Substantia nigra (tissue), 51 donors: ENCODE measurements at places on chromosomes 3 and 15.

DNA sequence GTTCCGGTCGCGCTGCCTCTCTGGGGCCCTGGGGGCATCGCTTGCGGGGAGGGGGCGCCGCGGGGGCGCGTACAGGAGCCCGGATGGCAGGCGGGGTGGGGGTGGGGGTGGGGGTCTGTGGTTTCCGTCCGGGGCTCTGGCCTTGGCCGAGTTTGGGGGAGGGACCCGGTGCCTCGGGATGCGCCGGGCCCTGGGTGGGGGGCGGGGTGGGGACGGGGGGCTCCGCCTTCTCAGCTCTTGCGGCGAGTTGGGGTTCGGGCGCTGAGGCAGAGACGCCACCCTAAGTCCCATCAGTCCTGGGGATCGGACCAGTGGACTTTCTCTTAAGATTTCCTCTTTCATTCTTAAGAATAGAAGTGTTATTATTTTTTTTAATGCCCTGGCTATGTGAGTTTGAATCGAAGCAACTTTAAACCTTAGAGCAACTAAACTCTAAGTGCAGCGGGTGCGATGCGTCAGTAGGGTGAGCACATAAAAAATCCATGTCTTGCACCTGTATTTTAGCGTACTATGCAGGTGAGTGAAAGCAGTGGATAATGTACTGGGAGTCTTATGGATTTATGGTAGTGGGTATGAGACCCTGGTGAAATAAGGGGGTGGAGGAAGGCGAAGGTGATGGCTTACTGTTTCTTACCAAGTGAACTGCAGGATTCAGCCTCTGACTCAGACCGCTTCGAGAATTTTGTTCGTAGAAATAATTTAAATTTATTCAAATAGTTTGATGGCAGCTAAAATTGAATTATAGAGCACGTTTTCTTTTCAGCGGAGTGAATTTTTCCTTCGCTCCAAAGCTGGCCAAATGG is 762 bp downstream of the CTNNB1 start:
- DNase-seq: no peak

GRCh38 chr3:139113993-139114375 is 69.3 kb upstream of the PRR23C start:
- DNase-seq: no peak

DNA sequence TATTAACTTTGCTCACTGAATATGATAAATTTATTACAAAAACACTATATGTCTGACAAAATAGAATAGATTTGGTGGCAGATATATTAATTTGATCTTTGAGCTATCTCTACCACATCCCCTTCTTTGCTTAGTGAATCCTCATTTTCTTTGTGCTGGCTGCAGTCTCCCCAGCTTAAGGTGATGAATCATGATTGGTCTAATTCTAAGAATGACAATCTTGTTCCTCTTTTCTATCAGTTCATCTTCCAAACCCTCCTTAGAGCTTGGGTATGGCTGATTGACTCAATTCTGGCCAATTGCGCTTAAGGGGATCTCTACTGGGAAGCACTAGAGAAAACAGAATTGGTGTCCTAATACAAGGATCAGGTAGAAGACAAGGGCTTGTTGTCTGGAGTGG is 309.6 kb upstream of the GOLIM4 start:
- DNase-seq: no peak

DNA sequence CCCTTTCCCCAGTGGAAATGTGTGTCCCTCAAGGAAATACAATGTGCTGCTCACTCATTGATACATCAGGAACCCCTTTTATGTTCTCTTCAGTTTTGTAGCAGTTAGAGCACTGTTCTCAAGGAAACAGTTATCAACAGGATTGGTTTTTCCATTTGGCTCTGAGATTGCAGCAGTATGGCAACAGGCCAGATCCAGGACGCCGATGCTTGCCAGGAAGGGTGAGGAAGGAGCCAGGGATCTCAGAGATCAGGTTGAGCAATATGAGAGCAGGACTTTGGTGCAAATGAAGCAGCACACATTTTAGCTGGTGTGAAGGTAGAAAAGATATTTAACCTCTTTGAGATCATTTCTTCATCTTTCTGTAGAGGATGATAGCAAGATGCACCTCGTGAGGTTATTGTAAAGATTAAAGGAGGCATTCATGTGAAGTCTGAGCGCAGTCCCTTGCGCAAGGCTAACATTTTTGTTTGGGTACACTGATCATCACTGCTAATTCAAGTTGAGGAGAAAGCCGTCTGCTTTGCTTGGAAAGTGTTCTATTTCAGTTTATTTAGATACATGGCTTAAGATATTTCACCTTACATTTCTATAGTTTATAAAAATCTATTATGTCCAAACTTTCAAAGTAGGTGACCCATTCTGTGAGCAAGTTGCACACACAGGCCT is 68.5 kb downstream of the KCNH8 start:
- DNase-seq: no peak

DNA sequence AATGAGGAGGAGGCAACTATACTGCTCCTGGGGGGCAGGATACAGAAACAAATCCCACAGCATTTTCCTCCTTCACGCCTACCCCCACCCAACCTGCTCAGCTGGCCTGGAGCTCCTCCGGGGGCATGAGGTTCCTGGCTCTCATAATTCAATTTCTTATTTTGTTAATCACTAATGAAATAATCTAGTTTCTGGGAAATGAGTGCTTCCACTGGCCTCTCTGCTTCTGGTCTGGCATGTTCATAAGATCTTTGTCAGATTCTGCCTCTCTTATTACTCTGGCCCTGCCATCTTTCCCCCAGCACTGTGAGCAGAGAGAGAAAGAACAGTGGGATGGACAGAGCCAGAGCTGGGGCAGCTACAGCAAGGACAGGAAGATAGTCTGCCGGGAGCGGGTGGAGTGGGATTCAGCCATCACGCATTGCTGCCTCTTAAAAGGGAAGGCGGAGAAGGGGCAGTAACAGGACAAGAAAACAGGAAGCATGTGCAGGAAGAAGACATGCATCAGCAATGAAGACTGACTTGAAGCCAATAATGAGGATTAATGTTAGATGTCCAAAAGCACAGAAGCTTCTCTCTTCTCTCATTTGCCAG is 13.6 kb downstream of the RPAP1 start:
- DNase-seq: no peak

GRCh38 chr3:149243540-149243939 is 21.9 kb upstream of the CP start:
- no peak for DNase-seq

DNA sequence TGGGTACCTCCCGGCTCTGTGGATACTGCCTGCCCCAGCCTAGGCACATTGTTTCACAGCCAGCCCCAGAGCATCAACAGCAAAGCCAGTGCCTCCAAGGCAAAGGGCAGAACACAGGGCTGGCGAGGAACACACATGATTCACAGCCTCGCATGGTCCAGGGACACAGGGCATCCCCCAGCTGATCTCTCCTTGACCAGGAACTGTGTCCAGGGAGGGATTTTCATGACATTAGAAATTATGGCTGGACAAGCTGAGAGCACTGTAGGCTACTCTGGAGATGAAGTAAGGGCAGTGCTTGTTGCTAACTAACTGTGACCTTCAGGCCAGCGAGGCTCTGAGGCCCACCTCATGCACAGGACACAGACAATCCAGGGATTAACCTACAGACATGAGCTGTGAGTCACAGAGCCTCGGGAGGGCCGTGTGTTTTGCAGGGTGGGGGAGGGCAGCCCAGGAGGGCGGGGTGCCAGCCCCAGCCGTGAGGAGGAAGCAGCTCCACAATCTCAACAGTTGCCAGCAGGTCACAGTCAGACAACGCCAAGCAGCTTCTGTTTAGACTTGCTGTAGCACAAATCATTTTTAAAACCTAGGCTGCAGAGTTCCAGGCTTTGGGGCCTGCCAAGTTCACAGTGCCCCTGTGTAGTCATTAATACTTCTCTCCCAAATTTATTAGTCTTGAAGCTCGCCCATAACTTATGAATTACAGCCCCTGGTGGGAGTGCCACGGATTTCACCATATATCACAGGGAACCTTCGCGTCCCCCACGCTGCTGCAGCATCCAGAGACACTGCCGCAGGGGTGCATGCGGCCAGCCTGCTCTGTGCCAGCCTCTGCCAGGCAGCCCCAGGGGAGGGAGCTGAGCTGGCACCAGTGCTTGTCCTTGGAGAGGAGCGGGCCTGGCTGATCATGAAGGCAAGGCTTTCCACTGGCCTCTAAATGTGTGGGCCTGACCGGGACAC is 114.7 kb downstream of the ETFA start:
- peak; percentile 65 for DNase-seq

DNA sequence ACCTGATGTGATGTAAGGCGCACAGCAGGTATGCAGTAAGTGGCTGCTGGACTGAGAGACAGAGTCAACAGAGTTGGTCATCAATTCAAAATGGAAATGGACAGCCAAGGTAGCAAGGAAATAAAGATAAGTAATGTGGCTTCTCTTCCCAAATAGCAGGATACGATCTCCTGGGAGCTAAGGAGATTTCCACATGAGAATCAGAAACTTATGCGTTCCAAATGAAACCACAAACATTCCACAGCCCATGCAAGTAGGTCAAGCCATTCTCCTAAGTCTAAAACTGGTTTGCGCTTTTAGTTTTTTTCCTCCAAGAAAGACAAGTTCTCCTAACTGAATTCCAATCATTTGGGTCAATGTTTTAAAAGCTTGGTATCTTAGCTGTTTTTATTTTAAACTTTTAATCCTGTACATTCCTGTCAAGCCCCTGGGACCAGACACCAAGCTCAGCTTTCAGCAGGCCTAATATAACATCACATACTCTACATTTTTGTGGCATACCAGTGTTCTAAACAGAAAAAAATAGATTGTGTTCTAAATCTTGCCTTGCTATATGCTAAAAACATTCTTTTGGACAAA is 73.7 kb upstream of the TSPAN3 start:
- DNase-seq: no peak

- no peak for DNase-seq
Measured at GRCh38 chr3:160018959-160019358, 30.3 kb downstream of the IL12A start.

GRCh38 chr3:139319428-139320402 is 24.1 kb upstream of the MRPS22 start:
- no peak for DNase-seq

- no peak for DNase-seq
Measured at GRCh38 chr3:114550165-114550564, 256.3 kb downstream of the TIGIT start.

GRCh38 chr3:197308591-197308990 is 10.2 kb upstream of the DLG1 start:
- no peak for DNase-seq

GRCh38 chr15:96343113-96344059 is 12.9 kb downstream of the NR2F2 start:
- no peak for DNase-seq

DNA sequence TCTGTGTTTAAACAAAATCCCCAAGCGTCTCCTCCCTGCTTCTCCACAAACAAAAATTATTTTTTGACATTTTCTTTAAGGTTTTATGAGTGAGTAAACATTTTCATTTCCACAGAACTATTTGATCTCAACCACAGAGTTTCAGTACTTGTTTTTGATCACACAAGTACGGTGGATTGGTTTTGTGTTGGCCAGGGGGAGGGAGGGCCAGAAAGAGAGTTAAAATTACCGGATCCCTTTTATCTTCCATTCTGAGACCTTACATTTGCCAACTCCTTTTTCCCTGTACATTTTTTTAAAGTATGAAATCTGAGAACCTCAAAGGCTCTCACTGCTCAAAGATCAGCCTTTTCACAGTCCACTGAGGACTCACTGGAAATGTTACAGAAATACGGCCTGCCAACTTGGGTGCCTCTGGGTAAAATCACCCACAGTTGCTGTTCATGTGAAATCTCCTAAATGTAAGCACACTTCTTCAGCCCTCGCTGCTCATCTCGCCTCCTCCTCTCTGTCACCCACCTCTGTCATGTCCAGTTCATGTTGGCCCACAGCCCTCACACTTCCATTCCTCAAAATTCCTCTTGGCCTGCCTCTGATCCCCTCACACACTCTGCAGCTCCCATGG is 1.7 kb downstream of the HOMER2 start:
- no peak for DNase-seq

DNA sequence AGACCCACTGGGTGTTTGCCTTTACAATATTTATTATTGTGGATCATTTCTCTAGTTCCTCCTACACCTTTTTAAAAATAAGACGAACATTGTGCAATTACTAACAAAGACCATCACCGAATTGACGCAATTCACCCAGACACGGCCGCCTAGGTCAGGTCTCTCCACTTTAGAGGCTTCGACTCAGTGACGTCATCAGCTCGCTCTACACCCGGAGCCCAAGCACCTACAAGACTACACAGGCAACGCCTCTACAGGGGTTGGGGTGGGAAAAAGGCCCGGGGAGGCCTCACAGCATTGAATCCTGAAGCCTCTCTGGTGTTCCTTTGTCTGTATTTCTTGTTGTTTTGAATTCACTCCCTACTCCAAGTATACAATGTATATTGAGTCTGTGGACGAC is 16.6 kb downstream of the ZIC4 start:
- DNase-seq: no peak

DNA sequence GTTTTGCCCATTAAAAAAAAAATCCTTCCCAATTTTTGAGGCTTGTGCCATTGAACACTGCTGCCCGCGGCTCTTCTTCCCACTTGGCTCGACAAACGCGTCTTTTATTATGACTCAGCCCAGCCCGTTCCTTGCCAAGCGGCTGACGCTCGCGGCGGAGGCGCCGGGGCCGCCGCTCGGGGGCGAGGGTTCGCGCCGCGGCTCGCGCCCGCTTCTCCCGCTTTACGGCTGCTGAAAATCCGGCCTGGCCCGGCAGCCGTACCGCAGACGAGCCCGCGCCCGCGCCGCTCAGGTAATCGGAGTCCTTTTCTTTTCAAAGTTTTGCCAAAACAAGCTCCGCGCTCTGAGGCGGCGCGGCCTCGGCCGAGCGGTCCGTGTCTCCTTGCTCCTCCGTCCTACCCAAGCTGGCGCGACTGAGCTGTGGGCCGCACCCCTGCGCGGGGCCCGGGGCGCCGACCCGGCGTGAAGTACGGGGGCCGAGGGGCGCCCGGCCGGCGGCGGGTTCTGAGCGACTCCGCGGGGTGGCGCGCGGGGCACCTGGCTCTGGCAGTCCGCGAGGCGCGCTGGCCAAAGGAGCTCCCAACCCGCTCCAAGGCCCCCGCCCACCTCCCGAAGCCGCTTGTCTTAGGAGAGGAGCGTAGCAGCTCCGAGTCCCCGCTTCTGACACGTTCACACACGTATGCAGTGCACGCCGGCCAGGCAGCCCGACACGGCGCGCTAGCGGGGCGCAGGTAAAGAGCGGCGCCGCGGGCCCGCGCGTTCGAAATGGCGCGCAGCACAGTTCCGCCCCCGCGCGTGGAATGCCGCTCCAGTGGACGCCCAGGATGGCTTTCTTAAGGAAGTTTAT is 418.2 kb upstream of the NAALADL2 start:
- DNase-seq: peak; percentile 94

DNA sequence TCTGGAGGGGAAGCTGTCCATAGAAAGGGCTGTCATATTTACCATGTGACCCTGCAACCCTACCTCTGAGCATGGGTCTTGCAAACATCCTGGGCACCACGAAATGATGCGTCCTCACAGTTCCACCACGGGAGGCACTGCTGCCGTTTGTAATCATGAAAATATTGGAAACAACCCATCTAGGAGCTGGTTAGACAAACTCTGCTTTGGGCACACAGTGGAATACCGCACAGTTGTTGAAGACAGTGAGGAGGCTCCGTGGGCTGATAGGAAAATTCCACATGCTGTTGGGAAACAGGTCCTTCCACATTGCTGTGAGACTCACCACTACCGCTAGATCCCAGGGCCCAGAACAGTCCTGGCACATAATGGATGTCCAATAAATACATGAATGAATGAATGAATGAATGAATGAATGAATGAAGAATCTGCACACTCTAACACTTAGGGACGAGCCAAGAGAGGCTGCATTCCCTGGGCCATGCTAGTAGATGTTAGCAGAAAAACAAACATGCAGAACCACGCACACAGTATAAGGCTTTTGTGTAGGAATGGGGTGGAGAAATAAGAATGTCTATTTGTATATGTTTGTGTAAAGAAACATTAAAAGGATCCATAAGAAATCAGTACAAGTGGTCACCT is 40.6 kb downstream of the TPRA1 start:
- no peak for DNase-seq
